ENCODE measurements at places on chromosomes 16 and 17.

DNA sequence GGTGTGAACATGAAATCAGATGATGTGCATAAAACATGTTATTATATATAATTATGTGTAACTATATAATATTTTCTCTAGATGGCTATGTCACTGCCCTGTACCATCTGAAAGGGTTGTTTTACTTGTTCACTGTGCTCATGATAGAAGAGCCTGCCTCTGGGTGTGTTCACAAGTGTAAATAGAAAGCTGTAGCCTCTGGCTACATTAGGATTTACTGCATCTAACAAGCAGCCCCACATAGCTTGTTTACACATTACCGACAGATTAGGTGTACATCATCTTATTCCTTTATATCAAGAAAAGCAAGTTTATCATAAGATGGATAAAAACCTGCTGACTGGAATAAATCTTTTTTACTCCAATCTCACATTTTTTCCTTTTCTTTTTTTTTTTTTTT is 46.1 kb downstream of the CHD9 start:
- DNase-seq: no peak

DNA sequence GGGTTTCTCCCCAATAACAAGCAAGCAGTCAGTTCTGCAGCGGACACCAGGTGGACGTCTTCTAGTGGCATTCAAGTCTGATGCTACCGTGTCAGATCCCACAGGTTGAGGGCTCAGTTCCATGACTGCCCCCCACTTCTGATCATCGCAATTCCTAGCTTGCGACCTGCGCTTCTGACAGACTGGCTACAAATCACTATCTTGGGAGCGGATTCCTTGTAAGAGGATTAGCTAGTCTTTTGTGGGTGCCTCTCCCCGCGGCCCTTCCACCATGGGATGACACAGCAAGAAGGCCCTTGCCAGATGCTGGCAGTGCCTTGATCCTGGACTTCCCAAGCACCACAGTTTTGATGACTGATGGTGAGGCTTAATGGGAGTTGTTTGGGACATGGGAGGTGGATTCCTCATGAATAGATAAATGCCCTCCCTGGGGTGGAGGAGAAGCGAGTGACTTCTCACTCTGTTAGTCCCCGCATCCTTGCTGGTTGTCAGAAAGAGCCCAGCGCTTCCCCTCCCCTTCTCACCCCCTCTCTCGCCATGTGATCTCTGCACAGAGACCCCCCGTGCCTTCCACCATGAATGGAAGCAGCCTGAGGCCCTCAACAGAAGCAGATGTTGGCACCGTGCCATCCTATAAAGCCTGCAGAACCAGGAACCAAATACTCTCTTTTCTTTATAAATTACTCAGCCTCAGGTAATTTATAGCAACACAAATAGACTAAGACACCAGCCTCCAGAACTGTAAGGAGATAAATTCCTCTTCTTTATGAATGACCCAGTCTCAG is 19.1 kb downstream of the CDIP1 start:
- no peak for DNase-seq

DNA sequence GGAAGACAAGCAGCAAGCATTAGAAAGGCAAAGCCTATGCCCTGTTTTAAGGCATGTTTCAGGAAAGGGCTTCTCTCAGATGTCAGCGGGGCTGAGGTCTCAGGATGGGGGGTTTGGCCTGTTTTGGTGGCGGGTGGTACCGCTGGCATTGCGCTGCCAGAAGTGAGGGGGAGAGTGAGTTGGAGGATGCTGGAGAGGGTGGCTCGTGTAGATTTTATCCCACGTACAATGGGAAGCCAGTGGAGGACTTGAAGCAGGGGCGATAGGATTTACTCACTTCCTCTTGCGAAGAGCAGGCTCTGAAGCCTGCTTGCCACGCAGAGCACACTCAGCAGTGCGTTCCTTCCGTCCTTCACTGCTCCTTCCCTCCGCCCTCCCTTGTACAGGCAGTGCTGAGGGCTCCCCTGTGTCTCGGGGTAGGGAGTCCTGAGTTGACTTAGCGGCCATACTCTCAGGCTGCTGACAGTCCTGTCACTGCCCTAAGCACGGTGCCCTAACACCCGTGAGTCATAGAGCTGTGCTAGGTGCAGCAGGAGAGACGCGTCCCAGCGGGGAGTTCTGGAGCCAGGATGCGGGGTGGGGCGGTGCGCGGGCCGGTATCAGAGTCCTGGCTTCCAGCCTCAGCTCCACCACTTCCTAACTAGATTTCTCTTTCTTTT is 113.1 kb downstream of the SNX29 start:
- no peak for DNase-seq

GRCh38 chr17:16875662-16876061 is 96.3 kb downstream of the TNFRSF13B start:
- no peak for DNase-seq

GRCh38 chr17:77485089-77485833 is 344.5 kb downstream of the SEC14L1 start:
- no peak for DNase-seq

DNA sequence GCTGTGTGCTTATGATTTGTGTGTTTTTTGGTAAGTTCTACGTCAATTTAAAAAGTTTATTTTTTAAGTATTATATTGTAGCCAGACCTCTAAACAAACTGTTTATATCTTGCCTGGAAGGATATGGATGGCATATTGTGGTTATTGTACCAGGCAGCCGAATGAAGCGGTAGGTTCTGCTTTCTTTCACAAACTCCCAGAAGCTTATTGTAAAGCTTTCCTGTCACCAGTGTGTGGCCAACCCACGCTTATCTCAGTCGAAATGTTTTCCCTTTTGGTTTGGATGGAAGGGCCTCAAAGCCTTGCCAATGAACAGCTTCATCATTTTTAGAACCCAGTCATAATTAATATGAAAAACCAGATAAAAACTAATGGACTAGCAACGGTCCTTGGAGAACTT is 53.1 kb downstream of the CYB5B start:
- DNase-seq: no peak

DNA sequence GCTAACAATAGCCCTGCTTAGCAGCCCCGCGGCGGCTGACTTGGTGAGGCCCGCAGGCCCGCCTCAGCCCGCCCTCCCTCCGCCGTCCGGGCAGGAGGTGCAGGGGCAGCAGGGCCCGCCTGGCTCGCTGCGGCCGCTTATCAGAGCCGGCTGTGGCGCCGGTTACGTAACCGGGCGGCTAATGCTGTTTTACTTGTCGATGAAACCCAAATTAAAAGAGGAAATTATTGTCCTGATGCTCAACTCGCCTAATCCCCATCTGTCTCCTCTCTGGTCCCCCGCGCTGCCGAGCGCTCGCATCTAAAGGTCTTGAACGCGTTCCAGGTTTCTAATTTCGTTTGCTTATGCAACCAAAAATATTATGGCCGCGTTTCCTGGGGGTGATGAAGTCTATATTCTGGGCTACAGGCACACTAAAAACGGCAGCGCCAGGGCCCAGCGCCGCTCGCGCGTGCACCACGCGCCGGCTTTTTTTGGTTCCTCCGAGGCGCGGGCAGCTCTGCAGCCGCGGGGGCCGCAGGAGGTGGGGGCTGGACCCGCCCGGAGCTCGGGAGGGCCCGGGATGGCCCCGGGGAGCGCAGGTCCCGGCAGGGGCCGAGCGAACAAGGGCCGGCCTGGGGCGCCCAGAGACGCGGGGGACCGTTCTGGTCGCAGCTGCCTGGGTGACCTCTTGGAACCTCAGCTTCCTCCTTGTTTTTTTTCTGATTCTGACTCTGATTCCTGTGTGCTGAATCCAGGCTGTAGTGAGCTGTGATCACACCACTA is 65.2 kb upstream of the TOB1 start:
- DNase-seq: no peak

DNA sequence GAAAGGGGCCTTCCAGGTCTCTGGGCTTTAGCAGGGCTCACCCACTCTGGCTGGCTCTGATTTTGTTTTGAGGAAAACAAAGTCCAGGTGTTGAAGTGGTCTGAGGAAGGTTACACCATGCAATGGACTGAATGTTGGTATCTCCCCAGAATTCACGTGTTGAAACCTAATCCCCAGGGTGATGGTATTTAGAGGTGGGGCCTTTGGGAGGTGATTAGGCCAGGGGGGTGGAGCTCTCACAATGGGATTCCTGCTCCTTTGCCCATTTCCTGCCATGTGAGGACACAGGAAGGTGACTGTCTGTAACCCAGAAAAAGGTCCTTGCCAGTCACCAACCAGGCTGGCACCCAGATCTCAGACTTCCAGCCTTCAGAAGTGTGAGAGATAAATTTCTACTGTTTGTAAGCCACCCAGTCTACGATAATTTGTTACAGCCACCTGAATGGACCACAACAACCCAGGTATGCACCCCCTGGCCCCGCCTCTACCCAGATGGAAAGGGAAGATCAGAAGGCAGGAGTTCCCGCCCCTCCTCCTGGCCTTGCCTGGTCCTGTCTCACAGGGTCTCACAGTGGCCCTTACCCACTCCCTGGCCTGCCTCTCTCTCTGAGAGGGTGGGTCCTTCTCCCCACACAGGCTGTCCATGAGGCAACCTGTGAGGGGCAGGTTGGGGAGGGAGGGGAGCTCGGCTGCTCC is 32.0 kb downstream of the LRRC75A start:
- DNase-seq: no peak

DNA sequence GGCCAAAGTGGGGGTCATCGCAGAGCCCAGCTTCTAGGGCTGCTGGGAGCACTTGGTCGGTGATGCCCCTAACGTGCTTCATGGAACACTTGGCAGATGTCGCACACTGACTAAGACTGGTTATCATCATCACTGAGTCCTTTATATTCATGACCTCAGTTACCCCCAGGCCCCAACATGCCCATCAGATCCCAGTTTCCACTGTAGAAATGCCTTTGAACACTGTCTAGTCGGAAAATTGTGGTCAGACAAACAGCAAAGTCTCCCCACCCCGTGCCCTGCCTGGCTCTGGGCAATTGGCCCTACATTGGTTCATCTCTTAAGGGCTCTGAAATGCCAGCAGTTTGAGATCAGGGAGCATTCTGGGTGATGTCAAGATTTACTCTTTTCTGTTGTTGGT is 51.3 kb downstream of the NKD1 start:
- DNase-seq: no peak

- no peak for DNase-seq
These were observed 2.3 kb upstream of the NCBP3 start for GRCh38 chr17:3848229-3848835.

DNA sequence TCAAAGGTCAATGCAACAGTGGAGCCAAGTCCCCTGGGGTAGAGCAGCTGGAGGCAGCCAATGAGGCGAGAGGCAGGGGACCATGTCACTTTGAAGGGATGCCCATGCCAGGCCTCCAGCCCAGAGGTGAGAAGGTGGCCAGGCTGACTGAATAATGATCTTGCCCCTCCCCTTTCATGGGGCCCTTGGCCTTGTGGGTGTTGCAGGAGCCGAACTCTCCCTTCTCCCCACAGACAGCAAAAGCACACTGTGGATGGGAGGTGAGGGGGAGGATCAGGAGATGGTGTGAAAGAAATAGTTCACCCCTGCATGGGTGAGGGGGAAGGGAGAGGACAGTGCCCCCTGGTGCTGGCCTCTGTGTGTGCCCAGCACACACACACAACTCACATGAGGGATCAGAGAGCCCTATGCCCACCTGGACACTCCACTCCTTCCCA is 15.8 kb upstream of the TBX21 start:
- no peak for DNase-seq

GRCh38 chr16:75256696-75257343 is 5.4 kb upstream of the BCAR1 start:
- DNase-seq: no peak

- DNase-seq: no peak
These were observed 216.7 kb downstream of the RPTOR start for GRCh38 chr17:80761110-80761871.

GRCh38 chr17:35907691-35908090 is 22.9 kb downstream of the RDM1 start:
- no peak for DNase-seq

DNA sequence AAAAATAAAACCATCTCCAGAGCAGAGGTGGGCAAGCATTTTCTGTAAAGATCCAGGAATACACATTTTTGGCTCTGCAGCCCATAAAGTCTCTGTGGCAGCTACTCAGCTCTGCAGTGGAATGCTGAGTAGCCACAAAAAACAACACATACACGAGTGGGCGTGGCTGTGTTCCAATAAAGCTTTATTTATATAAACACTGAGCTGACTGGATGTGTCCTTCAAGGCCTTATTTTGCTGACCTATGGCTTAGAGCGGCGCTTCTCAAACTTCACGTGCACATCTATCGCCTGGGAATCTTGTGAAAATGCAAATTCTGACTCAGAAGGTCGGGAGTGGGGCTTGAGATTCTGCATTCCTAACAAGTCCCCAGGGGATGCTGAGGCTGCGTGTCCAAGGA is 39.7 kb downstream of the XYLT1 start:
- DNase-seq: no peak

- no peak for DNase-seq
These were observed 50.8 kb upstream of the ZCCHC14 start for GRCh38 chr16:87543436-87544191.

DNA sequence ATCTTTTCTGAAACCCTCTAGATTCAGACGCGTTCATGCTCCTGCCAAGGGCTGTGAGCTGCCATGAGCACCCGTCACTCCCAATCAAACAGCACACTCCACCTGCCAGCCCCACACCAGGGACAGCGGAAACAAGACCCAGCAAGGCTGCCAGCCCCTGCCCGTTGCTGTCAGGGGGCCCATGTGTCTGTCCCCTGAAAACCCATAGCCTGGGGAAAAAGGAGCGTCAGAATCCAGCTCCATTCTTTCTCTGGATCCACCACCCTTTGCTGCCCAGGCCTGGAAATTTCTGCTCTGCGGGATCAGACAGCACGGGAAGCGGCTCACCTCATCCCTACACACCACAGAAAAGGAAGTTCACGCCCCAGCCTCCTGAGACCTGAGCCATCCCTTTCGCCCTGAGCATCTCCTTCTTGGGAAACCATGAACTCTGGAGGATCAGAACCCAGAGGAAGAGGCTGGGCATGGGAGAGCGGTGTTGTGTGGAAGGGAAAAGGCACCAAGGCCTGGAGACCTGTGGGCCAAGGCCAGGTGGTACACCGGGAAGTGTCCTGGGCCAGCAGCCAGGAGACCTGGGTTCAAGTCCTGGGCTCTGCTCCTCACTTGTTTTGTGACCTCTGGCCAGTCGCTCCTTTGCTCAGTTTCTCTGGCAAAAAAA is 51.5 kb upstream of the RCVRN start:
- DNase-seq: no peak

DNA sequence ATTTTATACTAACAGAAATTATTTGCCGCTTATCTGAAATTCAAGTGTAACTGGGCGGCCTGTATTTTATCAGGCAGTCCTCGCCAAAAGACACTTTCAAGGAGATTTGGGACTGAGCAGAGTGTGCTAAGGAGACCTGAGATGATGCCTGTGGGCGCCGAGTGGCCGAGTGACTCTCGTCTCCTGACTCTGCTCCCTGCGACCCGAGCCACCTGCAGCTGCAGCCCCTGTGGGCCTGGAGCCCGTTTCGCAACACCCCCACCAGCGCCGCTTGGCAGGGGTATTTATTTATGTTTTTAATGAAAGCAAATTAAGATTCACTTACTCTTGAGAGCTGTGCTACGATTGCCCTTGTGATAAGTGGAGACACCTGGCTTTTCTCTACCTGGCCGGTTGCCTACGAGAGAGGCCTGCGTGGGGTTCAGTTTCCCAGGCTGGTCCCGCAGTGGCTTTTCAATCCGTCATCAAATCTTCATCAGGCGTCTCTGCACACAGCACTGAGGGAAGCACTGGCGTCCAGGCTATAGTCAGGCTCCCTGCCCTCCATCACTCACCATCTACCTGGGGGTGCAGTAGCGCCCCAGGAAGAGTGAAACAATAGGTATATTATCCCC is 124.0 kb downstream of the SEC14L1 start:
- no peak for DNase-seq

All from cortex of kidney (tissue), 1 donor.